ENCODE measurements at places on chromosomes 5 and 9. TPM values are rescaled to one million over a fixed set of nuclear protein-coding genes. Genes with fewer than 3 reads are reported as not detected.
A peak's percentile ranks its signal among the peaks of the same experiment; 100 is the strongest.

The NUTM2F gene
- not detected for total RNA-seq

The SOX30 gene
- not detected for total RNA-seq

The SLC6A19 gene
- total RNA-seq: not detected

The LRRC19 gene
- total RNA-seq: not detected

The SLC28A3 gene
- total RNA-seq: not detected

The EMB gene
- total RNA-seq: not detected

DNA sequence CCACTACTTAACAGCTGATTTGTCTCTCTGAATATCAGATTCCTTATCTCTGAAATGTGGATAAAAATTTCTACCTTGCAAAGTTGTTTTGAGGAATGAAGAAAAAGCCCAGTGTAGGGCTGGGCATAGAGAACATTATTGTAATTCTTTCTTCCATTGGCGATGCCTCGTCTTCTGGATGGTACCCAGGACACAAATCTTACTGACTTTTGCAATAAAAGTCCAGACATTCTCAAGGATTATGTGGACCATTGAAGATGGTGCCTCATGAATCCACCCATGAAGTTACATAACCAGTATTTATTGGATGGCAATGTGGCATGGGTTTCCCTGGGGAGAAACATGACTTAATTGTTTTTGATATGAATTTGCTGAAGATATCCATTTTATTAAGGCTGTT is 33.1 kb downstream of the NNT start:
- no peaks in the 10 kb centered on the region for H3K4me1 ChIP-seq
- no peaks in the 10 kb centered on the region for H3K27me3 ChIP-seq
- no peak overlapping the region for H3K4me3 ChIP-seq
- peaks cover 2% of the 10 kb centered on the region for H3K36me3 ChIP-seq
- no peak for DNase-seq

- no peaks in the 10 kb centered on the region for H3K27me3 ChIP-seq
- H3K36me3 ChIP-seq: no peaks in the 10 kb centered on the region
- no peaks in the 10 kb centered on the region for H3K4me1 ChIP-seq
- no peak for DNase-seq
These were observed 3.7 kb downstream of the SLC31A2 start for GRCh38 chr9:113154471-113154870.

DNA sequence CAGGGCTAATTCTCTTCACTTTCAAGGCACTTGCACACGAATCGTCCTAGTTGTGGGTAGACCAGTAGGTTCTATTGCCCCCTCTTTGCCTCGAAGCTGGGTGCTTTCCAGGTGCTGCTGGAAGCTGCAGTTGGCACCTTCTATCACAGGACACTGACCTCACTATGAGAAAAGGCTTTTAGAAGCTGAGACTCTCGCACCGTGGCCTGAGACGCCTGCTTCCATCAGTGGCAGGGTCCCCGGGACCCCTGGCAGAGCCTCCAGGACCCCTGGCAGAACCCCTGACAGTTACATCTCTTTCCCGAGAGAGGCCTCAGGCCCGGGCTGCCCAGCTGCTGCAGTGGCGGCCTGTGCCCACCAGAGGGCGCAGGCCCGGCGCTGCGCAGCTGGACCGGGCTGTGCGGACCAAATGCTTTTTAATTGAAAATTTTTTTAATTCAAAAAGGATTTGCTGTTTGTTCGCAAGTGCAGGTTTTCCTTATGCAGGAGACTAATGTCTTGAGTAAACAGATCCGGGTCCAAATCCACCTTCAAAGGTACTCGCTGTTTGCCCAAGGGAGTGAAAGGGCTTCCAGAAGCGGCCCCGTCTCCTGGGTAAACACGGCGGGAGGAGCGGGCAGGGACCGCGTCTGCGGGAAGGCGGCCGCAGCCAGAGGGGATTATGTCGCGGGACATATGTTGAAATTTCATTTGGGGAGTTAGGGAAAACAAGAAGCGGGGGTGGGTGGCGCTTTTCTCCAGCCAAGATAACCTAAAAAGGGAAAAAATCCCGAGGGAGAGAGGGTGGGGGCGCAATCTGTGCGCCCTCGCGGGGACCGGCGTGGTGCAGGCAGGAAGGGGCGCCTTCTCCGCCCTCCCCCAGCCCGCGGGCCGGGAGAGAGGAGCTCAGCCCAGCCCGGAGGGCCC is 114.5 kb upstream of the LMX1B start:
- peaks cover 2% of the 10 kb centered on the region for H3K27me3 ChIP-seq
- H3K4me3 ChIP-seq: peak overlapping the region; percentile 15
- H3K4me1 ChIP-seq: no peaks in the 10 kb centered on the region
- H3K27ac ChIP-seq: no peak overlapping the region
- peak; percentile 48 for DNase-seq
- no peaks in the 10 kb centered on the region for H3K36me3 ChIP-seq

DNA sequence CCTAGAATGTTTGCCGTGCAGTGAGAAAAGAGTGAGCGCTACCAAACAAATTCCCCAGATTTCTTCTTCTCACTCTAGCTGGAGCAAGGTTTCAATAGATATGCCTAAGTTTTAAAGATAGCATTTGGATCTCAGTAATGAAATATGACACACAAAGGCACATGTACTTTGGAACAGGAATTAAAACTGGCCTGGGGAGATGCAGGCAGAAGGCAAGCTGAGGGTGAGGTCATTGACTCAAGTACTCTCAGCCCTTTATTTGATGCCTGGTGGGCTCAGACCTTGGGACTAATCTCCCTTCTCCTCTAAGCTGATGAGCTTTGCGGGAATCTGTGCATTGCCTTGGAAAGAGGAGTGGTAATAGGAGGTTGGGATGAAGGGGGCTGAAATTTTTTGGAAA is 323.3 kb upstream of the SLC30A5 start:
- DNase-seq: no peak
- no peaks in the 10 kb centered on the region for H3K36me3 ChIP-seq
- H3K4me1 ChIP-seq: no peaks in the 10 kb centered on the region
- no peak overlapping the region for H3K4me3 ChIP-seq
- H3K27ac ChIP-seq: no peak overlapping the region

DNA sequence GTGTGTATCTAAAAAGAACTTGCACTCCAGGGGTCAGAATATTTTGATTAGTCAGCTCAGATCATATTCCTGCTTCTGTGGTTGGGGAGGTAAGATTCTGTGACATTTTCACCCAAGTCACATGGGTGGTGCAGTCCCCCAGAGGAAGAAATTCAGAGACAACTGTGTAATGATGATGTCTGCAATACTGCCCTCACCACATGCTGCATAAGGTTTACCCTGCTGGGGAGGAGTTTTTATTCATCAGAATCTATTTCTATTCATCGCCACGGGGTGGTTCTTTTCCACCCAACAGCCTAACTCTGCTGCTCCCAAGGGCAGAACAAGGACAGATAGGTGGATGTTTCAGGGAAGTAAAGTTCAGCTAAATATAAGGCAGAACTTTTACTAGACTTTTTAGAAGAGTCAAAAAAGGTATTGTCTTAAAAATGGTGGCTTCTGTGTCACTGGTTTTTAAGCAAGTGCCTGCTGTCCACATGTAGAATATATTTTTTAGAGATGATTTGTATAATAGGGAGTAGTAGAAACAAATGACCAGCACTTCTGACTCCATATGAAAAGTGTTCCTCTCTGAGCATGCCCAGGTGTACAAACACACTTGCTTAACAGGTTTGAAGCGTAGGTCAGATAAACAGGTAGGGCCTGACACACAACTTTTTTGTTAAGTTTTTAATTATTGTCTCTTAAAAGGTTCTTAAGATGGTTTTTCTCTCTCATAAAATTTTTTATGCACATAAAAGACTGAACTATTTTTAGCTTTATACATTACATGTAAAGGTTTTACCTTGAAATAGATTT is 352.7 kb downstream of the LRRC70 start:
- no peak overlapping the region for H3K27ac ChIP-seq
- H3K36me3 ChIP-seq: no peaks in the 10 kb centered on the region
- H3K4me3 ChIP-seq: no peak overlapping the region
- no peak for DNase-seq
- no peaks in the 10 kb centered on the region for H3K27me3 ChIP-seq

DNA sequence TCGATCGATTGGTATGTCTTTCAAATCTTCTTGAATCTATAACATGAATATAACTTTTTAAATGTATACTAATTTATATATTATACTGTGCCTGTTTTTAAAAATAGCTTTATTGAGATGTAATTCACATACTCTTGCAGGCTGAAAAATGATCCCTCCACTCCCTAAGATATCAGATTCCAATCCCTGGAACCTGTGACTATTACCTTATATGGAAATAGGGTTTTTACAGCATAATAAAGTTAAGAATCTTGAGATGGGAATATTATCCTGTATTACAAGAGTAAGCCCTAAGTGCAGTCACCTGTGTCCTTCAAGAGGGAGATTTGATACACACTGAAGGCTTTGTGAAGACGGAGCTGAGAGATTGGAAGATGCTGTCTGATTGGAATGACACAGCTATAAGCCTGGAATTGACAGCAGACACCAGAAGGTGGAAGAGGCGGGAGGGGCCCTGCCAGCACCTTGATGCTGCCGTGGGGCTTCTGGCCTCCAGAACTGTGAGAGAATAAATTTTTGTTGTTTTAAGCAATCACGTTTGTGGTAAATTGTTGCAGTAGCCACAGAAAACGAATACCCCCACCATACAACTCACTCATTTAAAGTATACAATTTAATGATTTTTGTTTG is 161.3 kb downstream of the RMI1 start:
- H3K27me3 ChIP-seq: no peaks in the 10 kb centered on the region
- H3K4me1 ChIP-seq: peaks cover 34% of the 10 kb centered on the region
- no peak overlapping the region for H3K27ac ChIP-seq
- DNase-seq: no peak
- no peak overlapping the region for H3K4me3 ChIP-seq

DNA sequence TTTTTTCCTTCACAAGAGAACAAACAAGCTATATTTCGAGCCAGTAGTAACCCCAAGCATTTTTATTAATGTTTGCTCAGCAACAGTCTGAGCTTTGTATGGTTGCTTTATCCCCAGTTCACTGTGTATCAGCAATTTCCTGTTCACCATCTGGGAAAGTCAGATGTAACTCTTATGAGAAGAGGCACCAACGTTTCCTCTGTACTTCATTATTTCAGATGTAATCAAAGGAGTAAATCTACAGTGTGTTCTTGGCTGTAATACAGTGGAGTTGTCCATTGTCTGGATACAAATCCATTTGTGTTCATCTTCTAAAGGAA is 340.2 kb downstream of the ARRDC3 start:
- no peaks in the 10 kb centered on the region for H3K27me3 ChIP-seq
- no peak overlapping the region for H3K4me3 ChIP-seq
- H3K4me1 ChIP-seq: peaks cover 2% of the 10 kb centered on the region

DNA sequence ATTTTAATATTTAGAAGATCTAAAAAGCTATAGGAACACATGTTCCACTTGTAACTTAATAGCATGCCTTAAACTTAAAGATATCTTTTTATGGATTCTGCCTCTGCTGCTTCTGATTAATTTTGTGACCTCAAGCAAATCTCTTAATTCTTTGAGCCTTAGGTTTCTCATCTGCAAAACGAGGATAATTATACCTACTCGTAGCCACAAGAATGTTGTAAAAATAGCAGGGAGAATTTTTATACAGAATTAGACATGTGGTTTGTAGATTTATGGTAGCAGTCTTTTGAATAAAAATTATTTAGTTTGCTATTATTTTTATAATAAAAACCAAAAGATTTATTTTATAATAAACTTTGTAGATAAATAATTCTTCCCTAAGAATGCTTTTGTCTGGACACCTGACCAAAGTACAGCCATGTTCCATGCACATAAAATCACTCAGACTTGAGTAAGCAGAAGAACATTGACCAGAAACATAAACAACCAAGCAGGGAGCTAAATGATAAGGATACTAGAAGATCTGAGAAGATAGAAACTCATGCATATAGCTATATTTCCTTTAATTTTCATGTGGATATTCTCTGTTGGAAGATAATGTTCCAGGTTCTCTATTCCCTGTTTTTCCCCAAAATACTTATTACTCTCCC is 18.5 kb downstream of the C9orf85 start:
- H3K4me3 ChIP-seq: no peak overlapping the region
- H3K27me3 ChIP-seq: no peaks in the 10 kb centered on the region
- no peak for DNase-seq
- no peaks in the 10 kb centered on the region for H3K36me3 ChIP-seq
- H3K4me1 ChIP-seq: no peaks in the 10 kb centered on the region
- no peak overlapping the region for H3K27ac ChIP-seq

DNA sequence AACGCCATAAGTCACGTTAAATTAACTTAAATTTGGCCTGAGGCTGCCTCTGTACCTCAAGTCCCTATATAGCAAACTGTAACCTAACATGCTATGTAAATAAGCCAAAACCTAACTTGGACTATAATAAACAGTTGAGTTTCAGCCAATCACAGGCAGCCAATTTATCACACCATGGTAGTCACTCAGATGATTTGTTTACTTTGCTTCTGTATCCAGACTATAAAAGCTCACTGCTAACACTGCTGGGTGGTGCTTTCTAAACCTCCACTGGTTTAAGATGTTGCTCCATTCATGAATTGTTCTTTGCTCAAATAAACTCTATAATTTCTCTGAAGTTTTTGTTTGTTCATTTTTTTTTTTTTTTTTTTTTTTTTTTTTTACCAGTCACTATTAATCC is 62.8 kb downstream of the TRPM3 start:
- no peak overlapping the region for H3K27ac ChIP-seq
- DNase-seq: no peak
- no peaks in the 10 kb centered on the region for H3K36me3 ChIP-seq
- H3K4me3 ChIP-seq: no peak overlapping the region

DNA sequence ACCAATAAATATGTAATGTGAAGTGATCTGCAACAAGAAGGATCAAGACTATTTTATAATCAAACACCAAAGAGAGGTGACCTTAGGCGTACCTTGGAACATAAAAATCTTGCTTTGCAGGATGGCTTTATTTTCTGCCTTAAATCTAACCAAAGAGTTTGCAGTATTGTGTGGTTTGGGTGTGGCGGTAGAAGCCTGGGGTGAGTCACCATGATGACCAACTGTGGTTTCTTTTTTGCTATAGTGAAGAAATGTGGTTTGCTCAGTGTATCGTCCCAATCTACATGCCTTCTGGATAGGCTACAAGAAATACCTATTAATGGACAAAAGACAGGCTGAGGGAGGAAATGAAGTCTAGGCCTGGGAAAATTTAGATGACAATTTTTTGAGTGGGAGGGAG is 5.1 kb upstream of the CAST start:
- DNase-seq: peak; percentile 53
- H3K4me1 ChIP-seq: peaks cover 24% of the 10 kb centered on the region
- H3K27ac ChIP-seq: no peak overlapping the region

GRCh38 chr5:172686111-172686510 is 45.0 kb downstream of the NEURL1B start:
- peaks cover 12% of the 10 kb centered on the region for H3K27me3 ChIP-seq
- no peak overlapping the region for H3K4me3 ChIP-seq
- no peak for DNase-seq
- no peak overlapping the region for H3K27ac ChIP-seq
- H3K36me3 ChIP-seq: no peaks in the 10 kb centered on the region

- no peaks in the 10 kb centered on the region for H3K36me3 ChIP-seq
- H3K27me3 ChIP-seq: no peaks in the 10 kb centered on the region
- no peak overlapping the region for H3K27ac ChIP-seq
- no peak overlapping the region for H3K4me3 ChIP-seq
- no peaks in the 10 kb centered on the region for H3K4me1 ChIP-seq
These were observed 483.7 kb downstream of the RAB3C start for GRCh38 chr5:59066367-59067163.

- no peaks in the 10 kb centered on the region for H3K27me3 ChIP-seq
- peaks cover 6% of the 10 kb centered on the region for H3K36me3 ChIP-seq
- H3K4me1 ChIP-seq: peaks cover 28% of the 10 kb centered on the region
- DNase-seq: no peak
- no peak overlapping the region for H3K27ac ChIP-seq
These were observed 91.4 kb downstream of the C9orf152 start for GRCh38 chr9:110116543-110116885.
